ENCODE measurements at places on chromosomes 7 and 10.

DNA sequence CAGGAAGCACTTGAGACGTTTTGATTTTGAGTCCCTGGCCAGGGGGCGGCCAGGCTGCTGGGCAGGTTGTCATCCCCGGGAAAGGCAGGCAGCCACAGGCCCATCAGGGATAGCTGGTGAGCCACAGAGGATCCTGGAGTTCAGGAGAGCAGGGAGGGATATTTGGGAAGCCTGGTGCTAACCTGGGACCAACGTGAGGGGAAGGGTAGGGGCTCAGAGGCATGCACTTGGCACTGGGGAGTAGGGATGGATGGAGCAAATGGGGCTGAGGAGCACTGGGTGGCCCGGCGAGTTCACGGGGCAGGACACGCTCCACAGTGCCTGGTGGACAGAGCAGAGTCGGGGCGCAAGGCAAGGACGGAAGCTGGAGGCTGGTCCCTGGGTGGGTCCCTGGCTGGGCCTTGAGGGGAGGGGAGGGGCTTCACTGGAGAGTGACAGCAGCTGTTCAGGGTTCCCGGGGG lies 30.2 kb downstream of the LRRC27 start:
- no peak for DNase-seq

- DNase-seq = no peak
These were observed 274.2 kb downstream of the ELMO1 start for GRCh38 chr7:37174460-37174859.

GRCh38 chr7:121352323-121352722 lies 23.5 kb downstream of the WNT16 start:
- DNase-seq = no peak

DNA sequence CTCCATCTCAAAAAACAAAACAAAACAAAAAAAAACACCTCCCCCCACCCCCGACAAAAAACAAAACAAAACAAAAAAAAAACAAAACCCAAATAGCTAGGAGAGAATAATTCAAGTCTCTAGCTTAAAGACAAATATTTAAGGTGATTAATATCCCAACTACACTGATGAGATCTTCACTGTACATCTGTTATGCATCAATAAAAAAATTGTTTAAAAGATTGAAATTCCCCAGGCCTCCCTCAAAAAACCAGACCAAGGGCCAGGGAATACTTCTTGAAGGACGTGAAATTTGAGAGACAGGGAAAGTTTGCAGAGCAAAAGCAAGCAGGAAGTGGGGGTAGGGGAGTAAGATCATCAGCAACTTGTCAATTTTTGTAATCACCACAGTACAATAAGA lies 232.6 kb downstream of the REEP3 start:
- DNase-seq = no peak

GRCh38 chr7:147535701-147536111 lies 1054.9 kb upstream of the C7orf33 start:
- no peak for DNase-seq

DNA sequence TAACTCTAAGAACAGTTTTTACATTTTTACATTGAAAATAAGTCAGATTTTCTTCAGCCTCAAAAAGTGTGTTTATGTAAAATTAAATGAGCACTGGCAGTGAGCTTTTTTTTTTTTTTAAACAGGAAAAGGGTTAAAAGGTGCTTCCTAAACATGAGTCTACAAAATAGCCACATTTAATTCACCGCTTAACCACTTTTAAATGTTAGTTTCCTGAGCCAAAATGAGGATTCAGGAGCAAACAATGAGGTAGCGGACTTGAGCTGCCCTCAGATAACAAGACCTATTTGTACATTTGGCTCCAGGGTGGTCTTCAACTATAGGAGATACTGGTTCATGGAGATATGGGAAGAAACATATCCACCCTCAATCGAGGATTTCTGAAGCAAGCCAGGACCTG lies 22.8 kb downstream of the AKR1C3 start:
- DNase-seq = no peak

- no peak for DNase-seq
These were observed 173.4 kb upstream of the NRP1 start for GRCh38 chr10:33507662-33508425.

- DNase-seq = no peak
These were observed 77.4 kb downstream of the LRMDA start for GRCh38 chr10:75508814-75509306.

- DNase-seq = no peak
These were observed 53.7 kb downstream of the CCDC6 start for GRCh38 chr10:59852670-59853069.

GRCh38 chr7:147245274-147245673 lies 1128.7 kb downstream of the CNTNAP2 start:
- peak; percentile 13 for DNase-seq

DNA sequence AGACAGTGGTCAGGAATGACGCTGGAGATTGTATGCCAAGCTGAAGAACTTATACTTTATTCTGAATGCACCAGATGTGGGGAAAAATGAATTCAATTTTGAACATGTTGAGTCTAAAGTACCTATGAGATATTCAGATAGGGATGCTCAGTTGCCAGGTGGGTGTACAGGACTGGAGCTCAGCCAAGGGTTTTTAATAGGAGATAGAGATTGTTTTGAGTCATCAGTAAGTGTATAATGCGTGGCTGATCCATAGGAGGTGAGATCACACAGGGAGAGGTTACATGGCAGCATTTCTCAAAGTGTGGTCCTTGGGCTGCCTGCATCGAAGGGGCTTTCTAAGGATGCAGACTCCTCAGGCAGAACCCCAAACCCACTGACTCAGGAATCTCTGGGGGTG lies 6.8 kb upstream of the HIPK2 start:
- no peak for DNase-seq

GRCh38 chr10:103498936-103499638 lies 5.6 kb downstream of the NEURL1 start:
- no peak for DNase-seq

Measured in AML-193 (cell line).